SK-N-SH (cell line): ENCODE measurements at places on chromosomes 1 and 21. TPM values are rescaled to one million over a fixed set of nuclear protein-coding genes. Genes with fewer than 3 reads are reported as not detected.

The LORICRIN gene
- polyA plus RNA-seq: not detected in 2 replicates

DNA sequence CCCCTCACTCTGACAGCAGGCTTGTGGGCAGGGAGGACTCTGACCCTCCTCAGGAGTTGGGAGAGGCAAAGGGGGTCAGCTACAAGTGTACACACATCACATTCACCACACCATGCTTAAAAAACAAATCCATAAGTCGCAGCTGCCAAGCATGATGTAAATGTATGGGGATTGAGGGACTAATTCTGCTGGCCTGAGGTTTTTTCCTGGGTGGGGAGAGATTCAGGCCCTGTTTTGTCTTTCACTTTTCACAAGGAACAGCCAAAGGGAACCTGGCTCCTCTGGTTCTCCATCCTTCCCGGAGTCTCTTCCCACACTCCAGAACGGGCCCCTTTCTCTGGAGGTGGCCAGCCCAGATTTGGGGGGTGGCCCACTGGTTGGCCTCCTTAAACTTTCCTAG is 1.3 kb upstream of the MTARC2 start:
- no peak for DNase-seq

DNA sequence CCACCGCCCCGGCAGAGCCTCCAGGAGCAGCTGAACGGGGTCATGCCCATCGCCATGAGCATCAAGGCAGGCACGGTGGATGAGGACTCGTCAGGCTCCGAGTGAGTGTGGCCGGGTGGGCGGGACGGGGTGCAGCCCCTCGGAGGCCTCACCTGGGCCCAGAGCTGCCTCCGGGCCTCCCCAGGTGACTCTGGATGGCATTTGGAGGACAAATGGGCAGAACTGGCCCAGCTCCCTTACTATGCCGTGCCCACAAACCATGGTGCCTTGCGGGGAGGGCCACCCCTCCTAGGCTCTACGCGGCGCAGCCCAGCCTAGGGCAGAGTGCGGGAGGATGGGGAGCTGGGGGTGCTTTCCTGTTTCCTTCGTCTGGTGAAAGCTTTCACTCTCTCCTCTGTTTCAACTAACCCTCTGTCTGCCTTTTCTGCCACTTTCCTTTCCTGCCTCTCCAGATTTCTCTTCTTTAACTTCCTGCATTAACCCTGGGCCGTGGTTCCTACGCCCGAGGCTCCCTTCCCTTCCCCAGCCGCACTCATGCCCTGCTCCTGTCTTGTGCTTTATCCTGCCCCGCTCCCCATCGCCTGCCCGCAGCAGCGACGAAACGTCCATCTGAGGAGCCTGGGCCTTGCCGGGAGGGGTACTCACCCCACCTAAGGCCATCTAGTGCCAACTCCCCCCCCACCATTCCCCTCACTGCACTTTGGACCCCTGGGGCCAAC is 9.2 kb downstream of the PSRC1 start:
- DNase-seq: no peak

GRCh38 chr1:109740615-109741373 is at the start of gene GSTM3:
GSTM3 (minus strand) TSS chr1:109741038; CDS start chr1:109740287, 751 bp downstream.
- no peak for DNase-seq

DNA sequence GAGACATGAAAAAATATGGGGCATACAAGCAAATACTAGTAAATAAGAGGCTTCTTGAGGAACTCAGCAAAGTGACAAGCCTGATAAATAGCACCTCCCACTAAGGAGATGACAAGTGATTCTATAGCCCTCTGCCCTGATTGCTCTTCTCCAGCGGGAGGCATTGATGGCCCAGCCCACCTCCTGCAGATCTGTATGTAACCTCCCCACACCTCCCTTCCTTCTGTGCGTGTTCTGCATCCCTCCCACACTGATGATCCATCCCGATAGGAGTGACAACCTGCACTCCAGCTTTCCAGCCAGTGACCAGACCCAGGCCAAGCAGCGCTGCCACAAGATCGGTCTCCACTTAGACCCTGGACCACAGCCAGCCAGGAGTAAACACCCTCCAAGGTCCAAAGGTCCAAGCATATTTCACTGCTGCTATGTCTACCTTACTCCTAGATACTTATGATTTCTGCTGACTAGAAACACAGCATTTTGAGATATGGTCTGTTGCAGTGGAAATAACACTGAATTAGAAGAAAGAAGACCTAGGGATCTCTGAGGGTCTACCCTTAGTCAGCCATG is 176.1 kb downstream of the BRINP2 start:
- DNase-seq: no peak

DNA sequence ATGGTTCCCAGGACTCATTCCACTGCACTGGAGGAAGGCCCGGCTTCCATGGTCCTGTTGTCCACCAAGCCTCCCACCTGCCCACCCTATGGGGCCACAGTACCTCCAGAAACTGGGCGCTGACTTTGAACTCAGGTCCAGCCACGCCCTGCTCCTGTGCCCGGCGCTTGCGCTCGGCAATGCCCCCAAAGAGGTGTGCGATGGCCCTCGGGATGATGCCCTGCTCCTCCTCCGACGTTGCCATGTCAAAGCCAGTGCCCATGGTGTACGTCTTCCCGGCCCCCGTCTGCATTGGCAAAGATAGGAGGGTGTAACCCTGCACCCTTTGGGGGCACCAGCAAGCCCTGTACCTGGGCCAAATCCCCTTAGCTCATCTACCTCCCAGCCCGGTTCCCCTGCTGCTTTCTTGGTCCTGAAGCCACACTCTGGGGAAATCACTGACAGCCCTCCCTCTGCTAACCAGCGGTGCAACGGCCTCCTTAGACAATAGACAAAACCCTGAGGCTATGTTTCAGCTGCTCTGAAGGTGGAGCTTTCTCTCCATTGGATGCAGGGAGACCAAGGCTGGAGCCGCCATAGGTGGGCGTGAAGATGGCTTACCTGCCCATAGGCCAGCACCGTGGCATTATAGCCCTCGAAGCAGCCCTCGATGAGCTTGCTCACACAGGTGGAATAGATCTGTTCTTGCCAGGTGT is 14.7 kb downstream of the KIF21B start:
- no peak for DNase-seq

DNA sequence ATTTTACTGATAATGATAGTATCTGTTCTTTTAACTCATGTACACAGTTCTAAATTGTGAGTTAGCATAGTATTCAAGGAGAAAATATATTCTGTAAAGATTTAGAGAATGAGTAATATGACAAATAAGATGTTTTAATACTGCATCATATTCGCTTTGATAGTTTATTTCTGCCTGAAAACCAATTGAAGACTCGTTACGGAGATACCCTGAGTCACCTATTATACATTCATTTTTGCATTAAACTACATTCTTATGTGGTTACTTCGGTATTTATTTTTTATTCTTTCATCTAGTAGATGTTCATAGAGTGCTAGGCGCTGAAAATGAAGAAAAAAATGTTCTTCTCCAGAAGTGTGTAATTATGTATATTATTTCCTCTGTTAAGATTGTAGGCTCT is 5.3 kb downstream of the UHMK1 start:
- DNase-seq: no peak

- peak; percentile 28 for DNase-seq
Measured at GRCh38 chr1:193183019-193183627, 3.3 kb downstream of the B3GALT2 start.
